ENCODE measurements at places on chromosomes 3 and 15.
A peak's percentile ranks its signal among the peaks of the same experiment; 100 is the strongest.

- DNase-seq, result no peak
- H3K36me3 ChIP-seq, result no peaks in the 10 kb centered on the region
- peaks cover 48% of the 10 kb centered on the region for H3K4me1 ChIP-seq
- H3K4me3 ChIP-seq, result no peak overlapping the region
- H3K27ac ChIP-seq, result peak overlapping the region; percentile 49
These were observed 121.6 kb upstream of the ROPN1 start for GRCh38 chr3:124113485-124113884.

DNA sequence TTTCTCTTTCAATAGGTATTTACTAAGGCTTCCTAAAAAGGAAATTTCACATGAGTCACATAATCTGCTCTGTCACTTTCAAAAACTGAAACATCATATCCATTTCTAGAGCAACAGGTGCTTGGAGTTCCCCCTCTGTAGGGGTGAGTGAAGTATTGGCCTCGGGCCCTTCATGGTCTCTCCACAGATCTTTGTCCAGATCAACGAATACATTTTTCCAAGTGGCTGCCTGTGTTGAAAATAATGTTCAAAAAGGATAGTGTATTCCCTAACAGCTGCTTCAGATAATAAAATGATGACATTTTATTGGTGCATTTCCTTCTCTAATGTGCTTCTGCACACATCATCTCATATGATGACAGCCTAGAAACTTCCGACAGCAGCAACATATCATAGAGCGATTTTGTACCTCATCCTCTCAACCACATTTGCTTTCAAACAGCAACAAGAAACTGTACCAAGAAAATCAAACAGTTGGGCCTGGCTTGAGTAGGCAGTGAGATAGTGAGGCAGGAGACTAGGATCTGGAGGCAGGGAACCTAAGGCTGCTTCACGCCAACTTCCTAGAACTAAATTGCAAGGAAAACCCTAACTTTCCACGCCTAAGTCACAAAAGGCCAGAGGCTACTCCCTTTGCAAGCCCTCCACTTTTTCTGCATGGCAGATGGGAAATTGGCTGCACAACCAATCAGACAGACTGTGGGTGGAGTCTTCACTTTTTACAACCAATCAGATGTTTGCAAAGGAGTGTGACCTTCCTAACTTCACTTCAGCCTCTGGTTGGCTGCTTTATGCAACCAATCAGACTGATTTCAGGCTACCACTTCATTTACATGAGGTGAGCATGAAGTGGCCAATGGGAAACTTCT is 340.2 kb downstream of the LRRC3B start:
- no peaks in the 10 kb centered on the region for H3K4me1 ChIP-seq
- no peak for DNase-seq
- no peak overlapping the region for H3K27ac ChIP-seq

- DNase-seq, result no peak
- H3K27me3 ChIP-seq, result no peaks in the 10 kb centered on the region
- no peak overlapping the region for H3K27ac ChIP-seq
- H3K4me1 ChIP-seq, result no peaks in the 10 kb centered on the region
- H3K4me3 ChIP-seq, result no peak overlapping the region
These were observed 435.4 kb upstream of the GOLIM4 start for GRCh38 chr3:168531116-168531515.

- no peaks in the 10 kb centered on the region for H3K27me3 ChIP-seq
- no peak overlapping the region for H3K4me3 ChIP-seq
- no peak for DNase-seq
- H3K36me3 ChIP-seq, result no peaks in the 10 kb centered on the region
- H3K4me1 ChIP-seq, result peaks cover 16% of the 10 kb centered on the region
- no peak overlapping the region for H3K27ac ChIP-seq
These were observed 307.3 kb upstream of the CTDSPL start for GRCh38 chr3:37554364-37554763.

GRCh38 chr15:56918046-56918938 is at the start of gene TCF12:
TCF12 (plus strand) TSS chr15:56918644; CDS start chr15:56919914, 1,270 bp downstream.
- H3K36me3 ChIP-seq, result no peaks in the 10 kb centered on the region
- peak within 1 kb of the TSS; percentile 79 for H3K4me3 ChIP-seq
- DNase-seq, result peak; percentile 96
- peak within 1 kb of the TSS; percentile 92 for H3K27ac ChIP-seq

GRCh38 chr3:178002113-178002512 is 534.1 kb upstream of the KCNMB2 start:
- H3K36me3 ChIP-seq, result no peaks in the 10 kb centered on the region
- no peaks in the 10 kb centered on the region for H3K4me1 ChIP-seq
- no peaks in the 10 kb centered on the region for H3K27me3 ChIP-seq
- H3K27ac ChIP-seq, result no peak overlapping the region
- no peak overlapping the region for H3K4me3 ChIP-seq
- DNase-seq, result no peak

- no peak for DNase-seq
- no peaks in the 10 kb centered on the region for H3K36me3 ChIP-seq
- H3K27ac ChIP-seq, result no peak overlapping the region
These were observed 343.0 kb downstream of the PLOD2 start for GRCh38 chr3:145817870-145818483.

DNA sequence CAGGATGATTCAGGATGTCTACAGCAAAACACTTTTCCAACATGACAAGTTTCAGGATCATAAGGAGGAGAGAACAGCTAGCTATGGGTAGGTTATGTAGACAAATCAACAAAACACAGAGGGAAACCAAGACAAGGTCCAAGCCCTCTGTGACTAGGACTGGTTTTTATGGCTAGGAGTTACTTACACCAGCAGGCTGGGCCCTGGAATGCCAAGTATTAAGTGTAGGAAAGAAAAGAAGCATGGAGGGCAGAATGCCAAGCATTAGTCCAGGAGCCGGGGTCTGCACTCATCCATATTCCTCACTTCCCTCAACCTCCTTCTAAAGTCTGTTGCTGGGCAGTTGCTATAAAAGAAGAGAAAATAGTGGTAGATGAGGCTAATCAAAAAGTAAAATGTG is 35.3 kb upstream of the PPP2R3A start:
- H3K27me3 ChIP-seq, result no peaks in the 10 kb centered on the region
- H3K27ac ChIP-seq, result no peak overlapping the region
- H3K36me3 ChIP-seq, result no peaks in the 10 kb centered on the region

DNA sequence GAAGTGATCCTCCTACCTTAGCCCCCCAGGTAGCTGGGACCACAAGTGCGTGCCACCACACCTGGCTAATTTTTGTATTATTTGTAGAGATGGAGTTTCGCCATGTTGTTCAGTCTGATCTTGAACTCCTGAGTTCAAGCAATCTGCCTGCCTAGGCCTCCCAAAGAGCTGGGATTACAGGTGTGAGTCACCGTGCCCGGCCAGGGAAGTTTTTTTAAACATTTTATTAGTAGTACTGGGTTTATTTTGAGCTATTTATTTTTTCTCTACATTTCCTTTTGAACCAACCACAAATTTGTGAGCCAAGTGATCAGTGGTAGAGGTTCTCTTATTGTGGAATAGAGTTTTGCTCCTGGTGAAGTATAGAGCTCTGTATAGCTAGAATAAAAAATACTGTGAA is 33.7 kb downstream of the ARMC8 start:
- no peak overlapping the region for H3K27ac ChIP-seq
- no peak for DNase-seq
- no peak overlapping the region for H3K4me3 ChIP-seq
- peaks cover 31% of the 10 kb centered on the region for H3K36me3 ChIP-seq
- peaks cover 37% of the 10 kb centered on the region for H3K4me1 ChIP-seq

DNA sequence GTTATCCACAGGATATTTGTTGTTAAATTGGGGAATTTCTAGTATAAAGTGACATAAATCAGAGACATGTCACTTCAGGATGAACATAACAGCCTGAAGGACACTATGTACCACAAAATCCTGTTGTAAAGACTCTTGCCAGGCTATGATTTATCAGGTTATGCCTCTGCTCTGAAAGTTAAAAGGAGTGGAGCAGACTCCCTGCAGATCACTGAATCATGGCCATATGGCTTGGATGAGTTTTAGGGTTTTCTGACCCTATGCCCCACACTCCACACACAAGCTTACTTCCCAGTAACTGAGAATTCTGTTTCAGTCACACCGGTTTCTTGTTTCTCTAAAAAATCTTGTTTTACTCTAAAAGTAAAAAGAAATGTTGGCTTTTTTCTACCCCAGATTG is 869.4 kb downstream of the NAALADL2 start:
- H3K27me3 ChIP-seq, result no peaks in the 10 kb centered on the region
- DNase-seq, result no peak
- H3K36me3 ChIP-seq, result no peaks in the 10 kb centered on the region
